ENCODE measurements at places on chromosomes 3 and 15.

GRCh38 chr3:66712210-66712609 is 211.4 kb upstream of the LRIG1 start:
- no peak for DNase-seq

DNA sequence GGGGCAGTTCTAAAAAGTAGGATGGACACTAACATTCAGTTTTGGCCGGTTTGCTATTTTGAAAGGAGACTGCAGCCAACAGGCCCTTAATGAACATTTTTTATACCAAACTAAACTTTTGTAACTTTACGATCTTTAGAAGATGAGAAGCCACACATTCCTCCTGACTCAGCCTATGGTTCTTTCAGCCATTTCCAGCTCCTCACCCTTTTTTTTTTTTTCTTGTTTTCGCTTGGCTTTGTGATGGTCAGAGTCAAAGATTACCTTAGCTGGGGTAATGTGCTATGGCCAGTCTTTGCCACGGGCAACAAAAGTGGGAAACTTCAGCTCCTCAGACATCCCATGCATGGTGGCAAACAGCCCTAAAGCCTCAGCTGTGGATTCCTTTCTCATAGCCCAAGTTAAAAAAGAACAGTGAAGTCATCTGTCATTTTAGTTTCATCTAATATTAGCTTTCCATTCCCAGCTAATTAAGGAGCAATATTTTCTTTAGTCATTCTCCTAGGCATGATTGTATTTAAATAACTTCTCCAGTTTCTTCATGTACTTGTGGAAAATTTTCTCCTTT is 368.7 kb downstream of the MFSD1 start:
- DNase-seq = no peak

GRCh38 chr15:67413770-67414390 is 107.1 kb upstream of the C15orf61 start:
- DNase-seq = no peak

GRCh38 chr3:157921811-157922210 is 184.4 kb downstream of the SHOX2 start:
- no peak for DNase-seq

DNA sequence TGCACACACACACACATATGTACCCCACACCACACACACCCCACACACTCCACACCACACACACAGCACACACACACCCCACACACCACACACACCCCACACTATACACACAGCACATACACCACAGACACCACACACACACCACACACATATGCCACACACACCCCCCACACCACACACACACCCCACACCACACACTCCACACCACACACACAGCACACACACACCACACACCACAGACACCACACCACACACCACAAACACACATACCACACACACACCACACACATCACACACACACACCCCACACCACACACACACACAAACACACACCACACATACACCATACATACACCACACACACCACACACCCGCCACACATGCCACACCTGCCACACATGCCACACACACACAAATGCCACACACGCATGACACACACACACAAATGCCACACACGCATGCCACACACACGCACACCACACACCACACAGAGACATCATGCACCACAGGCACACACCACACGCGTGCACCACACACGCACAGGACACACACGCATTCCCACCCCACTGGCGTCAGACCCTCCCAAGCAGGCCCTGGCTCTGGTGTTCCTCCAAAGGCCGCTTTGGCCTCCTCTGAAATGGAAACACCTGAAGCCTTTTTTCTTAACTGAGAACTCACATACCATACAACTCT is 15.7 kb downstream of the CHST13 start:
- no peak for DNase-seq

DNA sequence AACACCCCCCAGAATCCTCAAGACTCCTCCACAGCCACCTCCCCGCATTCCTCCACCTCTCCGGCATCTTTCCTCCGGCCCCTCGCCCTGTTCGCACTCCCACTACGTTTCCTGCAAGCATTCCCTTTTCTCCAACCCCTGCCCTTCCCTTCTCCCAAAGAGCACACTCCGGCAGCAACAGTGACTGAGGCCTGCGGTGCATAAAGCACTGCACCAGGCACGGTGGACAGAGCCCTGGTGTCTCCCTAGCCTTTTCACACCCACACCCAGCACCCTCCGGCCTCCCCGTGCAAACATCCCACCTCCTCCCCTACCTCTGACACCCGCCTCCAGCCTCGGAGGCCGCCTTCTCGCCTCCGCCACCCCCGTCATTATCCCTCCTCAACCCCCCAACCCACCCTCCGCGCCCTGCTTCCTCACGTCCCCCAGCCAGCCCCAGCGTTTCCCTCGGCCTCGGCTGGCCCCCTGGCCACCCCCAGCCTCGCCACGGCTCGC is 577 bp downstream of the ZNF148 start:
- DNase-seq = no peak

DNA sequence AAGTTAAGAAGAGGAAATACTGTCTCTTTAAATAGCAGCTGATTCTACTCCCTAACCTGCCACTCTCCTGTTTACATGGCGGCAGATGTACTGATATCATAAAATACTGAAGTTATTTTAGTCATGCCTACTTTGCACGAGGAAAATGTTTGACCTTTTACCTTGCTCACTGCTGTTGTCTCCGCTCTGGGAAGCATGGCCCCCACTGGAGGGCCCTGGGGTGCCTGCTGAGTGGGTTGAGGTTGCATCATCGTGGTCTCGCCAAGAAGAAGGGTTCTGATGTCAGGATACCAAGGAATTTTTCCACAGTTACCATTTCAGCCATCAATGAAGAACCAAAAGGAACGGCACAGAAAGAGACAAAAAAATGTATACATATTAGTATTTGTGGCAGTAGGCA is 16.7 kb downstream of the MEIS2 start:
- DNase-seq = no peak

- no peak for DNase-seq
These were observed 10.8 kb upstream of the RARRES1 start for GRCh38 chr3:158742871-158743663.

GRCh38 chr3:85801955-85802354 is 843.2 kb downstream of the CADM2 start:
- no peak for DNase-seq

GRCh38 chr3:78025916-78026315 is 986.0 kb downstream of the ROBO2 start:
- DNase-seq = no peak

DNA sequence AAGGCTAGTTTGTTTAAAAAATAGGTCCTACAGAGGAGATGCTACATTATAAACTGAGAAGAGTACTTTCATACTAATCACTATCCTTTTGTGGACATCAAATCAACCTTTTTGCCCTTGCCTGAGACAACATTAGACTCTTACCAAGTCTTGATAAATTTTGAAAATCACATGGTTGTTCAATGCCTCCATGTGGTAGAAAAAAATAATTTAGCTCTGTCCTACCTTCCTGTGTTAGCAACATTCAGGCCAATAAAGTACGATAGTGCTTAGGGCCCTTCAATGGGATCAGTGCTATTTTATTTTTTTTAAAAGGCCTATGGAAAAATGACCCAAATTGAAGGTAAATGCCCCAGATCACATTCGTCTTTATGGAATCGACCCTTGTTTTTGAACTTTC is 5.0 kb upstream of the UBE2E1 start:
- no peak for DNase-seq

GRCh38 chr15:68994981-68995761 is 19.3 kb upstream of the NOX5 start:
- DNase-seq = no peak

GRCh38 chr15:89812011-89812846 is 2.4 kb downstream of the ANPEP start:
- DNase-seq = no peak

DNA sequence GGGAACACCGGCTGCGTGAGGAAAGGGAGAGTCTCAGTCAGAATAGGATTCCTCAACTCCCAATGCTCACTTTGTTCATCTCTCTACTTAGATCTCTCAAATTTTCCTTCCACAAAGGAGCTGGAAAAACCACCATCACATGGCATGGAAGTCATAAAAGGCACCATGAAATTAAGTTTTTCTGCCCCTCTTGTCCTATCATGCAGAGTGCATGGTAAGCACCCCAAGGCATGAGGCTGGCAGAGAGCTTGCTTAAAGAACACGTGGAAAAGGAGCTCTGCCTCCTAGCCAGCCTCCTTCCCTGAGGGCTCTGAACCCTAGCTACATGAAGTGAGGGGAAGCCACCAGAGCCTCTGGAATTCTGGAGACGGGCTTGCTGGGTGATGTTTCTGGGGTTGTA is 17.8 kb downstream of the STIMATE start:
- no peak for DNase-seq

GRCh38 chr15:58522391-58522790 is 90.6 kb downstream of the LIPC start:
- DNase-seq = no peak

GRCh38 chr15:77821188-77821958 is 188.7 kb upstream of the LINGO1 start:
- no peak for DNase-seq

DNA sequence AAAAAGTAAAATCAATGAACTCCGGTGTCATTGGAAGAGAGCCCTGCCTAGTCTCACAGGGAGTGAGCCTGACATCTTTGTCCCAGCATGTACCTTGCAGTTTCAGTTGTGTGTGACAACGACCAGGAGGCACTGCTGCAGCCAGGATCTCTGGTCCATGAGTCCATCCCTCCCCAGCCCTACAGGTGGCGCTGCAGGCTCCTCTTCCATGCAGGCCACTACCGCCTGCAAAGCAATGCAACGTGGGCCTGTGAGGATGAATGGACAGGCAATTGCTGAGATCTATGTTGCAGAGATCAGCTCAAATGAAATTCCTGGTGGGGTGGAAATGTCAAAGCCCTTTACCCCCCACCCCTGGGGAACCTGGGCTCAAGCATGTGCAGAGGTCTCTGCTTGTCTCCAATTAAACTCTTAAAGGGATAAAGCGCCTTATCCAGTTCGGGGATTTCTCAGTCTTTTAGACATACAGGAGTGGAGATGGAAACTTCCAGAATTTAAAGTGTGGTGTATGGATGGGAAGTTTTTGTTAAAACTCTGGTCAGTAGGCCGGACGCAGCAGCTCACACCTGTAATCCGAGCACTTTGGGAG is 35.8 kb downstream of the TKT start:
- DNase-seq = peak; percentile 69

DNA sequence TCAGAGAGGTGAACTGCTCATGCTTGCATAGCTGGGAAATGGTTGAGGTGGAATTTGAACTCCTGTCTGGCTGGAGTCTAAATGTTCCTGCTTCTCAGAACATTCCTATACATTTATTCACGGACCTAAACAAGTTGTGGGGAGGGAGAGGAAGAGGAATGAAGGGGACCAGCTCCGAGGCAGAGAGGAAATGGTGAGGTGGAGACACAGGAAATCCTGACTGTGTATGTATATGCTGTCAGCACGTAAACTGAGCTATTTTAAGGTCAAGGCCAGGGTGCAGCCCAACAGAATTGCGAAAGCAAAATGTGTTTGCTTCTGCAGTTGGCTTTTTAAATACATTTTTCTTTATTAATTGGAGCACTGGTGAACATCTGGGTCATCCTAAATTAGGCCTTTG is 74.1 kb upstream of the POMGNT2 start:
- DNase-seq = no peak

GRCh38 chr15:83484636-83485035 is 37.5 kb downstream of the SH3GL3 start:
- DNase-seq = no peak

DNA sequence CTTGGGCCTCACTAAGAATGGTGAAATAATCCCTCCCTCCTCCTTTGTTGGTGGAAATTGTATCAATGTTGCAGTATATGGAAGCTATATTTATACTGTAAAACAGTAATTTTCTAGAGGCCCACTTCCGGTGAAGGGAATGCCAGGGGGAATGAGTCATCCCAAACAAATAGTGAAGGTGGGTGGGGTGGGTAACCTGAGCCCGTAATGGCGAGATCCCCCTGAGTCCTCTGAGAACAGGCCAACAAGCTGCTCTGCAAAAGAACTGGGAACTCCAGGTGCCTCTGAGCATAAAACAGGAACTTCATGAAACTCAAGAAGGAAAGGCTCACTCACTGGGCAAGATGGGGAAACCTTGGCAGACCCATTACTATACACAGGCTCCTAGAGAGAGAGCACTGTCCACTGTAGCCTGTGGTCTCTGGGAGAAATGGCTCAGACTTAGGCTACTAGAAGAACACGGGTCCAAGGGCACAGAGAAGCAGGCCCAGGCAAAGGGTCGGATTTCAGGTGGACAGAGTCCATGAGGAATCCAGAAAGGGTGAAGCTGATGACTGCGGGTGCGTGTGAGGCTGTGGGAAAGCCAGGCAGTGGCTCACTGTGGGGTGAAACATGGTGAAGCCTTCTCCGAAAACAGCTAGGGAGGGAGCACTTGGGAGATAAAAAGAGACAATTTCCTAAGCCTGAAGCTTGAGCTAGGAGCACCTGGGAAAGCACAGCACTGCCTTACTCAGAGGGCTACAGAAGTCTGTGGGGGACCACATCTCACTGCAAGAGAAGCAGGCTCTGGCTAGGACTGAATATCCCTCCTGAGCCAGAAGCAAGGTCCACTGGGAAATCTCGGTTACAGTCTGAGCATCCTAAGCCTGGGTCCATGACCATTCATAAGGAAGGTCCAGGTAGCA is 19.8 kb downstream of the LARP6 start:
- DNase-seq = no peak

- no peak for DNase-seq
These were observed 108.0 kb downstream of the CMSS1 start for GRCh38 chr3:99925584-99926230.

DNA sequence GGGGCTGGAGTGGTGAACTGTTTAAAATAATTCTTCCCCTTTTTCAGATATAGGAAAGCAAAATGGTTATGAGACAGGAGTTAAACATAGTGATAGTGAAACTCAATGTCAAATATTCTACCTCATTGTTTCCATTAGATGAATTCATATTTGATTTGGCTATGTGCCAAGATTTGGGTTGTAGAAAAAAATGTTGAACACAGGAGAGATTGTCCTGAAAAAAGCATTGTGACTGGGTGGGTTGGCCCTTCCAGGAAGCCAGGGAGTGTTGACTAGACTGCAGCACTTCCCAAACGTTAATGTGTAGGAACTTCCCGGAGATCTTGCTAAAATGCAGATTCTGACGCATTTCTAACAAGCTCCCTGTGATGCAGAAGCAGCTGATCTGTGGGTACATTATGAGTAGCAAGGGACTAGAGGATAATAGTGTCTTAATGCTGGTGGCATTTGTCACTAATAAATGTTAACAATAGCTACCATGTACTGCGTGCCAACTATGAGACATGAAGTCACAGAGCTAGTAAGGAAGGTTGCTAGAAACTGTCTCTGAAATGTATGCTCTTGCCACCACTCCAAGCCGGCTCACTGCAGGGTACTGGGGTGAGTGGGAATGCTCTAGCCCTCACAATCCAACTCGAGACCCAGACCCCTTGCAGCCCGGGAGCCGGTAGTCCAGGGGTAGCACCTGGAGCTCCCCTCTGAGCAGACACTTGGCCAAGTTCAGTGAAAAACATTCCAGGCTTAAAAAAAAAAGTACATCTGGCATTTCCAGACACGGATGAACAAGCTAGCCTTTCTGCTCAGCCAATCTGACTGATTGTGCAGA is 120.6 kb downstream of the CD47 start:
- no peak for DNase-seq

DNA sequence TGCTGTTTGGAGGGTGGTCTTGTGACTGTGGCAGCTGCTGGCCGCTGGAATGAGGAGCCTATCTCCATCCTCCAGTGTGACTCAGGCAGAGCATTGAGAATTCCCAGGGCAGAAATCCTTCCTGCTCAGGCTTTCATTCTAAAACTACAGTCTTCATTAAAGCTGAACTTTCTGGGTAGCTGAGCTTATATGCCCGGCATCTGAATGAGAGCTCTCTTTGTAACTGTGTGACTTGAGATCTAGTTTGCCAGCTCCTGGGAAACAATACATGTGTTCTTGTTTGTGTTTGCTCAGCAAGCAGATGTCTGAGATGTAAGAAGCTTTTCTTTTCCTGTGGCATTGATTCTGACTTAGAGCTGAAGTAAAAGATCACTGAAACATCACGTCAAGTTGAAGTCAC is 22.4 kb downstream of the RLBP1 start:
- no peak for DNase-seq

Measured in memory B cell (primary cell).